ENCODE measurements at places on chromosomes 3 and 15.

- DNase-seq, result no peak
Measured at GRCh38 chr15:91127236-91127955, 27.3 kb downstream of the SV2B start.

DNA sequence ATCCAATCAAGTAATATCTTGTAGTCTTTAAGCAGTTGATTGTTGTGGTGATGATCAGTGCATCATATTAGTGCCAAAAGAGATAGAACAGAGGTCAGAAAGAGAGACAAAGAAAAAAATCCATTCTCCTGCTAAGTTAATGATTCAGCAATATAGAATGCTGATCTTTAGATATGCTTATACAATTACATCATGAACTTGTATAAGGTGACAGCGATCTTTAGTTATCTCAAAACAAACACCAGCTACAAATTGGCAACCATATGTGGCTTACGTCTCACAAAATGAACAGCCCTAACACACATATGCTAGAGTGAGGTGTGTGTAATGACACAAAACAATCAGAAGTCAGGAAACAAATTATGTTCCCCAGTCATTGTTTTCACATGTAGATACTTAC, 12.5 kb downstream of the LSAMP start:
- no peak for DNase-seq

DNA sequence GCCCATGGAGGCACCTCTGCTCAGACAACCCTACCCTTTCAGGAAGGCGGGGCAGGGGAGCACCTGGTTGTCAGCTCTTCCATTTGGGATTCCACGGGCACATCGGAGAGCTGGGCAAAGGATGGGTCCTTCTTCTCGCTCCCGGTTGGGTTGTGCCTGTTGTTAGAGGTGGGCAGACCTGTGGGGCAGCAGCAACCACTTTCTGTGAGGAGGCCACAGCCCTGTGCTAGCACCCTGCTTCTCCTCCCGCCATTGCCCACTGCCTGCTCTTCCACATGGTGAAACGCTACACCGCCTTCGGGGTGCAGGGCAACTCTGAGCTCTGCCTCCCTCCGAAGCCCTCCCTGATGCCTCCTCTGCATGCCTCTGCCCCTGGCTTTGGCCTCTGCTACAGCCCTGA, 7.0 kb upstream of the HHATL start:
- DNase-seq, result no peak

GRCh38 chr3:136958939-136959338, 1.2 kb downstream of the IL20RB start:
- DNase-seq, result no peak

GRCh38 chr15:44009038-44009437, 182.2 kb downstream of the WDR76 start:
- DNase-seq, result no peak

GRCh38 chr3:16522834-16523233, 9.3 kb upstream of the RFTN1 start:
- no peak for DNase-seq

DNA sequence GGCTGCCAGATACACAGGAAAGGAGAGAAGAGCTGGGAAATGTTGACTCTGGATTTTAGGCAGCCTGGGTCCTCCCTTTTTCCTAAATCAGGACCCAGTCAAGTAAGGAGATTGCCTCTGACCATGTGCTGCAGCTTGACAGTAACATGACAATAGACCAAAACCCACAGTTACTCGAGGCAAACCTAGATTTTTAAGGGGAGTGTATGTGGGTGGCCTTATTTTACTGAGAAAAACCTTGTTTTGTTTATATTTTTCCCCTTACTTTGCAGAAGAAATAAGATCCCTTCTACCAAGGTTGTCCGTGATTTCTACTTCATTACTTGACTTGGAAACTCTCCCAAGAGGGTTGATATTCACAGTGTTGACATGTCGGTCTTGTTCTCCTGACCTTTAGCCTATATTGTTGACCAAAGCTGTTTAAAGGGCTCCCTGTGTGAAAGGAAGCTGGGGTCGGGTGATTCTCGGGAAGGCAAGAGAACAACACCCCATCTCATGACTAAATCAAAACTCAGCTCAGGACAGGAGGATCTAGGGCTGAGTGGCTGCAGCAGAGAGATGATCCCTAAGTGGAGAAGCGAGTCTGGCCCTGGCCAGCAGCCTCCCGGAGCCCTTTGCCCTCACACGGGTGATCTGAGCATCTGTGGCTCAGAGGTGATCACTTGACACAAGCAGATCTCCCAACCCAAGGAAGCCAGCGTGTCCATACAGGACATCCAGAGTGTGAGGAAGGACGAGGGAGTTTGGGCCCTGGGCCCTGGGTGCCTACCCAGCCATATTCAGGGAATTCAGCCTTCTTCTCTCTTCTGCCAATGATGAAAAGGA, 31.0 kb upstream of the SLCO2A1 start:
- DNase-seq, result no peak

DNA sequence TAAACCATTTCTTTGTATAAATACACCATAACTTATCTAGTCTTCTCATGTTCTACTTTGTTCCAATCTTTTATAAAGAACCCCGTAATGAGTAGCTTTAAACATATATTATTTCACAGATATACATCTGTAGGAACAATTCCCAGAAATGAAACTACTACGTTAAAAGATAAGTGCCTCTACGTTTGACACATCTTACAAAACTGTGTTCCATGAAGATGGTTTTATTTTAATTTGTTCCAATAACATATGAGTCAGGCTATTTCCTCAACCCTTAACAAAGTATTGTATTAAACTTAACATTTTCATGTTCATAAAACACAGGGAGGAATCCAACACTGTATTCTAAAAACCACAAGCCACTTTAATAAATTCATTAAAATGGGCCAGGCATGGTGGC, 52.9 kb downstream of the TRPM7 start:
- no peak for DNase-seq

DNA sequence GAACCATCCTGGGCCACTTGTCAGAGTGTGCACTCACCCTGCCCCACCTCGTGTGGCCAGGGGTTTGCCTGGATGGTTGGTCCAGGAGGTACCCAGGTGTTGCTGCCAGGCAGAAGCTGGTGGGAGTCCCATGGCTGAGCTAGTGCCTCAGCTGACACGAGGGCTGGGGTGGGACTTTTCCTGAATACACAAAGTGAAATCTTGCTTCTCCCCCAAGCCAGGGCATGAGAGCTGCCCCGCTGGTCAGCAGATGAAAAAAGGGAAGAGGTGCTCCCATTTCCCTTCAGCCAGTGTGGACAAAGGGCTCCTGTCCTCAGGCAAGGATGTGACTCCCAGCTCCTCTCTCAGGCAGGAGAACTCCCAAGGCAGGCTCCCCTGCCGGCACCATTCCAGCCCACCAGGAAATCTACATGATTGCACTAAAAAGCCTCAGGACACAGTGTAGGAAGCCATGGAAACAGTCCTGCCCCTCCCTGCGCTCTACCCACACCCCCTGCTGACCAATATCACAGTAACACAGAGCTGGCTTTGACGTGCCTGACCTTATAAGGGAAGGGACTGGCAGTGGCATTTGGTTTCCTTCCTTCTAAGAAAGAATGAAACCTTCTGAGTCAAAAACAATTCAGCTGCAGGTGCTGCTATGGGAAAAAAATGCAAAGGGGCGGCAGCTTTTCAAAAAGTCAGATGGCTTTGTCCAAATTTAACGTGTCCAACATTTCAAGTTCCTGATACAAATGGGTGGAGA, 33.9 kb downstream of the MYO5C start:
- peak; percentile 82 for DNase-seq

- DNase-seq, result no peak
Measured at GRCh38 chr3:129854460-129854859, 39.1 kb downstream of the TMCC1 start.

GRCh38 chr3:102018551-102018950, 169.2 kb downstream of the NFKBIZ start:
- DNase-seq, result no peak

DNA sequence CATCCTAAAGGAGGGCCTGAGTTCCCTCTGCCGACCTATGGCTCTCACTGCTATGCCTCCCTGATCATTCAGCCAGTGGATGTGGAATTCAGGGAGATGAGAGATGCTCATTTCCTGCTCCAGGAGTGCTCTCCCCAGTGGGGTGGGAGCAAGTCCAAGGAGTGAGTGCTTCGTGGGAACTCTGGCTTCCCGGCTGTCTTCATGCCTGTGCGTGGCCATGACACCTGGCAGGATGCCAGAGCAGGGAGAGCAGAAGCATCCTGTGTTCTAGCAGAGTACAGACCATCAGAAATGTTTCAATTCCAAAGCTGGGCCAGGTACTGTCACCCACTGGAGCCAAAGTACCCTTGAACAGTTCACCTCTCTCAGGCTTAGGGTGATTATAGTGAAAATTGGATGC, 45.1 kb downstream of the APH1B start:
- DNase-seq, result no peak

DNA sequence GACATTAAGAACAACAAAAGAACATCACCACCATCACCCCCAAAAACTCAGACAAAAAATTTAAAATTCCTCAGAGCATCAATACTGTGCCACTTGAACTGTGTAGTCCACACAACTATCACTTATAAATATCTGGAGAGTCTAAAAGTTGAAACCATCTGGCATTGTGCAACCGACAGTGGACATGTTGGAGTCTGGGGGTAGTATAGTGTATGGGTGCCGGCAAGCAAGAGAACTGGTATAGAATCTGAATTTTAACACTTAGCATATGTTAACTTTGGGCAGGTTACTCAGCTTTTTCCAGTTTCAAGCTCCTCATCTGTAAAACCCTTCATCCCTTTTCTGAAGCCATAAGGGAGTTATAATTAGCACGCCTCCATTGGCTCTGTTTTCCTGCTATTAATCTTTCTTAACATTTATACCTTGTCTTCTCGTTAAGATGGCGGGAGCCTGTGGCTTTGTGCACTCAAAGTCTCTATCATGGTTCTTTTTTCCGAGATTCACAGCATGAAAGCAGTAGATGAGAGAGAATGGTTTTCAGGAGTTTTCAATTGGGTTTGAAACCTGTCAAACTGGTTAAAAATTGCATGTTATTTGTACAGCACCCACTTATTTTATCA, 255.7 kb upstream of the TBL1XR1 start:
- DNase-seq, result no peak

- no peak for DNase-seq
Measured at GRCh38 chr3:40973141-40973540, 226.2 kb upstream of the CTNNB1 start.

GRCh38 chr3:21718161-21718765, 32.7 kb downstream of the ZNF385D start:
- DNase-seq, result no peak

DNA sequence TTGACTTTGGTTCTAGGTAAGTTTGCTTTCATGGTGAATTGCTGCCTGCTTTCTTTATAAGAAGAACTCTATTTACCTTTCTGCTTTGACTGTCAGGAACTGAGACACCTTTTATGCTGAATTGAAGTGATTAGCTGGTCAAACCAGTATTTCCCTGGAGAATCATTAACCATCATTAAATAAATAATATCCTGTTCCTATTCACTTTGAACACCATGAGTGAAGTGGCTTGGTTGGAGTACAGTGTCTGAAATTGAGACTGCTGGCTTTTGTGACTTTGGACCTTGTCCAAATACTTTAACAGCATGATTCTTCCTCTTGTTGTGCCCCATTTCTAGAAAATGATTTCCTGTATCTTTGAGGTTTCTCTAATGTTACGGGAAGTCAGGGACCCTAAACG, 5.6 kb upstream of the TMEM62 start:
- no peak for DNase-seq

GRCh38 chr15:63027646-63028045, 14.9 kb upstream of the TPM1 start:
- no peak for DNase-seq

- no peak for DNase-seq
Measured at GRCh38 chr15:40063563-40064011, 24.6 kb upstream of the SRP14 start.

DNA sequence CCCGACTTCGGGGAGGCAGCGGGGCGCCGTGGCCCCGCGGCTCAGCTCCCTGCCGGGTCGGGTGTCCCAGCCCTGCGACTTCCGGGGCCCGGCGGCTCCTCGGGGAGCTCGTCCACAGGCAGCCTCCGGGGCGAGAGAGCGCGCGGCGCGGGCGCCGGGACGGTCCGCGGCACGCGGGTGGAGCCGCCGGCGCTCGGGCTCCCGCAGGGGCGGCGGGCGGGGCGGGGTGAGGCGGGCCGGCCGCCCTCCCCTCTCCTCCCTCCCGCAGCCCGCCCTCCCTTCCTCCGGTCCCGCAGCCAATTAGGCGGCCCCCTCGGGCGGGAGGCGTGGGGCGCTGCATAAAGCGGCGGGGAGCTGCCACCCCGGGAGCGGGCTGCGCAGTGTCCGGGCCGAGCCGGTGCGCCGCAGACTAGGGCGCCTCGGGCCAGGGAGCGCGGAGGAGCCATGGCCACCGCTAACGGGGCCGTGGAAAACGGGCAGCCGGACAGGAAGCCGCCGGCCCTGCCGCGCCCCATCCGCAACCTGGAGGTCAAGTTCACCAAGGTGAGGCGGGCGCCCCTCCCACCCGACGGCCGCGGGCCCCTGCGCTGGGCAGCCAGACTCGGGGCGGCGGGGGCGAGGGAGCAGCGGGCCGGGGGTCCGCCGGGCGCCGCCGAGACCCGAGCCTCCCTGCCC, at the start of gene ALDH1A3:
TSS of gene ALDH1A3 (plus strand) at position 368 of the 675 bp plus-strand sequence. CDS start at position 445, 77 bp downstream.
- no peak for DNase-seq

DNA sequence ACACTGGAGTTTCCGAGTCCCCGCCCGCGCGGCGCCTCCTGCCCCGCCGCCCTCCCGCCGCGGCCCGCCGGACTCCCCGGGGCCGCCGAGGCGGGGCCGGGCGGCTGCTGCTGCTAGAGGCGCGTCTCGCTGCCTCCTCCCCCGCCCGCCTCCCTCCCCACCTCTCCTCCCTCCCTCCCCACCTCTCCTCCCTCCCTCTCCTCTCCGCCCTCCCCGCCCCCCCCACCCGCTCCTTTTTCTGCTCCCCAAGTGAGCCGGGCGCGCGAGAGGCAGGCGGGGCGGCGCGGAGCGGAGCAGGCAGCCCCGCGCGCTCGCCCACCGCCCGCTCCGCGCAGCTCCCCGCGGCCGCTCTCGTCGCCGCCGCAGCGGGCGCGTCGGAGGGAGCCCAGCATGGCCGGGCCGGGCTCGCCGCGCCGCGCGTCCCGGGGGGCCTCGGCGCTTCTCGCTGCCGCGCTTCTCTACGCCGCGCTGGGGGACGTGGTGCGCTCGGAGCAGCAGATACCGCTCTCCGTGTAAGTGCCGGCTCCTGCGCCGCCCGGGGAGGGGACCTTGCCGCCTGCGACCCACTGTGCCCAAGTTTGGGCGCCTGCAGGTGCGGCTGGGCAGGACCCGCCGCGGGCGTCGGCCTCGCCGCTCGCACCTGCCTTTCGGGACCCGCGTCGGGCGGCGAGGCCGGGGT, at the start of gene CACNA2D3:
TSS of gene CACNA2D3 (plus strand) at position 229 of the 679 bp plus-strand sequence.
- DNase-seq, result no peak

DNA sequence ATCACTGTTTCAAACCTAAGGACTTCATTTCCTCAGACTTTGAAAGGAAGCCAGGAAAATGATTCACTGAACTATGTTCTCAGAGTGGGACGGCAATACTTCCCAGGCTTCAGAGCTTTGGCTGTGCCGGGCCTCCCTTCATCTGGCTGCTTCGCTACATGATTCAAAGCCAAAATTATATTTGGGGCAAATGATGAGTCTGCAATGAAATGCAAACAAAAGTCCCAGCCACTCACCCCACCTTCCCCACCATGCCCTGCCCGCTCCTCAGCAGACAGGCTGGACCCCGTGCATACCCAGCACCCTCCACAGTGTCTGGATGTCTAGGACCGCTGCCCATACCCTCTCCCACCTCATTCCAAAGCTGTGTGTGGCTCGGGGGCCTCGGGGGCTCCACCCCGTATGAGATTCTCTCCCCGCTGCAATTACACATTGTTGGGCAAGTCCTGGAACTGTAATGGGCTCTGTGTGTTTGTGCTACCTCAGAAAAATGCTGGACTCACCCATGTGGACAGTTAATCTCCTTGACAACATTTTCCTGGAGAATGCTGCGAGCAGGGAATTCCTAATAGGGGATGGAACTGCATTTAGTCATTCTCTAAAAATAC, 32.2 kb downstream of the ATP10A start:
- DNase-seq, result no peak

GRCh38 chr3:29282427-29283230, 1.8 kb downstream of the RBMS3 start:
- no peak for DNase-seq

Data from neuronal stem cell (in vitro differentiated cells).